ENCODE measurements at places on chromosomes 5 and 9.

DNA sequence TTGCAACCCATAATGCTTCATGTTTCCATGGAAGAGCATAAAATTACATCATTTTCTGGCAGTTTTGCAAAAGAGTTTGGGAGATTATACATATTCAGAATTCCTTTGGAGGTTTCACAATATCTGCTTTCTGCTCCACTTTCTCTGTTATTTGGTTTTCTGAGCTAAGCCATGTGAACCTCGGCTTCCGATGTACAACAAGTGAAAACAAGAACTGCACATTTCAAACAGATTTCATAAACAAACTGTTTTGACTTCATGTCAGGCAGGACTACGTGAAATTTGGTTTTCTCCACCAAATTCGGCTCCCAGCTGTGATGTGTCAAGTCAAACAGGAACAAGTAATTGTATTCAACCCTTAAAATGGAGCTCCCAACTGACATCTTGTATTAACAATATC lies 609.8 kb downstream of the IRX1 start:
- no peak for DNase-seq

DNA sequence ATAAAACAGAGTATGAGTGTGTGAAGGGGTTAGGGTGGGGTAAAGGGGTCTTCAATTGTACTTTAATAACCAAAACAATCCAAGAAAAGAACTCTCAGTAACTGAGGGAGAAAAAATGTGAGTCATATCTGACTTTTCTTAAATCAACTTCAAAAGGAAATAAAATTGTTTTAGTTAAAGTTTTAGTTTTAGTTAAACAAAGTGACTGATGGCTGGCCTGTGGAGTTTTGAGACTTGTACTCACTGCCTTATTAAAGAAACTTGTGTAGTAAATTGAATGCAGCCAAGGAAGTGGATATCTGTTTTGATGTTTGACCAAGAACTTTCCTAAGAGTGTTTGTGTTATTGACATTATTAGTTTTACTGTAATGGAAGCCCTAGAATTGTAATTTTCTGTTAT lies 2032.6 kb downstream of the MAT2B start:
- DNase-seq, result no peak

GRCh38 chr9:29245351-29245750 lies 1672.1 kb upstream of the C9orf72 start:
- DNase-seq, result no peak

DNA sequence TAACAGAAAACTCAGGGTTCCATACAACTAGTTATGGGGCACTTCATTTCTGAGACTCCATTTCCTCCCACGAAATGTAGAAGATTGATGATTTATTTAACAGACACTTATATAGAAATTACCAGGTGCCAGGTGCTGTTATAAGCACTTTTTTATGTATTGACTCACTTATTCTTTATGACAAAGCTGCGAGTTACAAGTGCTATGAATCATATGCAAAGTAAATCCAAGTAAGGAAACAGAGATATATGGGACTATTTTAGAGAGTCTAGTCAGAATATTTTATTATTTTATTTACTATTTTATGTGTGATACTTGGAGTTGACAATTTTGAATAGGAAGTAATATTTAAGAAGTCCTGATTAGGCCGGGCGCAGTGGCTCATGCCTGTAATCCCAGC lies 822.8 kb upstream of the C9orf72 start:
- DNase-seq, result peak; percentile 15

DNA sequence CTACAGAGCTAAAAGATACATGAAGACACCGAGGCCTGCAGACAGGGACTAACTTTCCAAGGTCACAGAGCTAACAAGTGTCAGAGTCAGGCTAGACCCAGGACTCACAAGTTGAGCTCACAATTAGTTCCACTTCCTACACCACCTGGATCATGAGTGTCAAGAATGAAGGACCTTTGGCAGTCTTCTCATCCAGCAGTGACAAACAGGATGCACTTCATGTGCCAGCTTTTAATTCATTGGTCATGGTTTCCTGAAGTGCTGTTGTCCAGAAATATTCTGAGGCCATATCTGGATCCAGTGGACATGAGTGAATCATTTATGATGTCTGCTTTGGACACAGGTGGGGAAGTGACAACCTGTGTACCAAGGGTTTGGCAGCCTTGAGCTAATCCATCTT lies 77.4 kb downstream of the KCNIP1 start:
- no peak for DNase-seq

Data from PC-3 (cell line).